ENCODE measurements at places on chromosomes 2 and 18.

- DNase-seq = no peak
These were observed 44.3 kb upstream of the SMIM21 start for GRCh38 chr18:75471850-75472249.

DNA sequence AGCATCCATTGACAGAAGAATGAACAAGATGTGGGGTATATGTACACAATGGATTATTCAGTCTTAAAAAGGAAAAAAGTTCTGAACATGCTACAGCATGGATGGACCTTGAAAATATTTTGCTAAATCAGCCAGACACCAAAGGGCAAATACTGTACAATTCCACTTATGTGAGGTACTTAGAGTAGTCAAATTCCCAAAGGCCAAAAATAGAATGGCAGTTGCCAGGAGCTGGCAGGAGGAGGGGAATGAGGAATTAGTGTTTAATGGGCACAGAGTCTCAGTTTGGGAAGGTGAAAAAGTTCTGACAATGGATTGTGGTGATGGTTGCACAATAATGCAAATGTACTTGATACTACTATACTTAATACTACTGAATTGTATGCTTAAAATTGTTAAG is 193.2 kb downstream of the MBD2 start:
- DNase-seq = no peak

- DNase-seq = no peak
These were observed 50.3 kb downstream of the INHBB start for GRCh38 chr2:120396013-120396860.

GRCh38 chr18:47873625-47874024 is 56.8 kb downstream of the SMAD2 start:
- no peak for DNase-seq

- no peak for DNase-seq
These were observed 48.4 kb downstream of the ATP8B1 start for GRCh38 chr18:57754577-57755338.

- no peak for DNase-seq
These were observed 73.6 kb downstream of the NPAS2 start for GRCh38 chr2:100893392-100894104.

GRCh38 chr18:62450175-62450545 is 72.7 kb upstream of the ZCCHC2 start:
- no peak for DNase-seq

DNA sequence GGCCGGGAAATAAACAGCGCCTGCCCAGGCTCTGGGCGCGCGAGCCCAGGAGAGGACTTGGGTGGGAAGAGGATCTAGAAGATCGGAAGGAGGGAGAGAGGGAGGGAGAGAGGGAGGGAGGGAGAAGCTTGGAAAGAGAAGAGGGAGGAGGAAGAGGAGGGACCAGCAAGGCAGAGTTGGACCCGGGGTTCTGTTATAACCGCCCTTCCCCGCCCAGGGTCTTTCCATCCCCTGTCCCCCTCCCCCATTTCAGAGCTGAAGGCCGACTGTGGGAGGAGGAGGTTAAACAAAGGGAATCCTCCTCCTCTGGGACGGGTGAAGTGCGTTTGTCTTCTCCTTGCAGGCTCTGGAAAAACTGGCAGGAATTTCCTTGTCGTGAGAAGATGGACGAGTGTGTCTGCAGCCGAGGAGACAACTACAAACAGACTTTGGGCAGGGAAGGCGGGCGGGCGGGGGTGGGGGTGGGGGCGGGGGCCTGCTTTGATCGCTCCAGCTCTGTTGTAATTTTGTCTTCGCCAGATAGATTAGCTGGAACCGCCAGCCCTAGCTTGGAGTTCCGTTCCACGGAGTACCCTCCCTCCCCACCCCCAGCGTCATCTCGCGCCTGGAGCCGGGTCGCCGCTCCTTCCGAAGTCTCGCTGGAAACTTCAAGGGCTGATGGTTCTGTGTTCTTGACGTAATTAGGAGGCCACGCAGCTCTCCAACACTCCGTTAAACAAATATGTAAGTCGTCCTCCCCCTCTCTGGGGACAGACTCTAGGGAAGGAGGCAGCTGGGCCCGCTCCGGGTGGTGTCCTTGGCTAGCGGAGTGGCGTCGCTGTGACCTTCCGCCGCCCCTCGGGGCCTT is 6.4 kb upstream of the SP9 start:
- no peak for DNase-seq

DNA sequence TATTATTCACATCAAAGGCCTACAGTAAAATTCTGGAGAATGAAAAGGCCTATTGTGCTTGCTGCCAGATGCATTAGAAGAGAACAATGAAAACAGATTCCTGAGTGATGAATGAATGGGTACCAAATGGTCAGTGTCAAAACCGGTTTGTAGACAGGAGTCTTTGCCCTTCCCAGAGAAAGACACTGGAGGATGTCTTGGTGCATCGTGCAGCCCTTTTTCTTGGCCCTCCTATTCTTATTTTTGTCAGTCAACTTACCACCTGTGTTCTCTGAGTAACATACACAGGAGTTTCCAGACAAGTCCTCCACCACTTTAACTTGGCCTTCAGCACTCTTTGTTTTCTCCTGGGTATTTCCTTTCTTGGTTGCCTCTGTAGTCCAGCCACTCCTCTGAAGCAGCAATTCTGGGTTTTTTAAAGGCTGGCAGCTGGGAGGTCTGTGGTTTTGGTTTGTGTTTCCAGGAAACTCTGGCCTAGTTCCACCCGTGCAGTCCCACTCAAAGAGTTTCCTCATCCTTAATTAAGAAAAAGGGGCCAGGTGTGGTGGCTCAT is 29.4 kb downstream of the PSTPIP2 start:
- no peak for DNase-seq

DNA sequence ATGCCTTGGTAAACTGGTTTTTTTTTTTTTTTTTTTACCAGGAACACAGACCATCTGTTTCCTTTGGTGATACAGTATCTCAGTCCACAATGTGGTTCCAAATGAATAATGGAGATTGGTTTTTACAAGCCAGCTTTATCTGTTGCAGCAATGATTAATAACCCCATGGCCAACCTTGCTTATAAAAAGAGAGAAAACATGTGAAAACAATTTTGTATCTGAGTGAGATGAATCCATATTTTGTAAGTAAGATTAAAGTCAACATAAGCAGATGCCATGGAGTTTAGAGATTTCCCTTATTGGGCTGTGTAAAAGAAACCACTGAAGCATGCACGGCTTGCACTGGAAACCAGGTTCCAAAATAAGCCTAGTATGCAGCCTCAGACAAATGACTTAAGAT is 108.6 kb upstream of the CNTNAP5 start:
- DNase-seq = no peak

DNA sequence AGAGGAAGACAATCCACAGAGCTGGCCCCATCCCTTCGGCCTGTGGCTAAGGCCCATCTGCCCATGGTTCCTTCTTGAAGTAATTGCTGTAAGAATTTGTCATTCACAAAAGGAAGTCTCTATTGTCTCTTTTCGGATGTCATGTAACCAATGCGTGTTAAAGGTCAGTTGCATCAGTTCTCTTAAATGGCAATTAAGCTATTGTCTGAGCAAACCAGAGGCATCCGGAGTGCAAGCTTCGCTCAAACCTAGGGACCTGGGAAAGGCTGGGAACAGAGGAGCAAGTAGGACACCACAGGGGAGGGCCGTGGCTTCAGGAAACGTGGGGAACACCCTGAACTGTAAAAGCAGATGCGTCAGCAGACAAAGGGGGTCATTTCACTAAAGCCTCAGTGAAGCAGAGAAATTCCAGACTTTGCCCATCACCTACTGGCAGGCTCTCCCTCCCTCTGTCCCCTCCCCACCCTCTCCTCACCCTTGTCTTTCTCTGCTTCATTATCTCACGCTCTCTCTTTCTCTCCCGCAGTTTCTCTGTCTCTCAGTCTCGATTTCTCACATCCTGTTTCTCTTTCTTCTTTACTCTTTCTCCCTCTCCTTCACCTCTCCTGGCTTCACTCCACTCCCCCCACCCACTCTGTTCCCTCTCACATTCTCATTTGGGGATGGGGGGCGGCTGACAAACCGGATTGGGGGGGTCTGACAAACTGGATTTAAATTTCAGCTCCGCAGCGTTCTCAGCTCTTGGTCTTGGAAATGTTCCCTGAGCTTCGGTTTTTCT is 204.6 kb upstream of the TNP1 start:
- no peak for DNase-seq

DNA sequence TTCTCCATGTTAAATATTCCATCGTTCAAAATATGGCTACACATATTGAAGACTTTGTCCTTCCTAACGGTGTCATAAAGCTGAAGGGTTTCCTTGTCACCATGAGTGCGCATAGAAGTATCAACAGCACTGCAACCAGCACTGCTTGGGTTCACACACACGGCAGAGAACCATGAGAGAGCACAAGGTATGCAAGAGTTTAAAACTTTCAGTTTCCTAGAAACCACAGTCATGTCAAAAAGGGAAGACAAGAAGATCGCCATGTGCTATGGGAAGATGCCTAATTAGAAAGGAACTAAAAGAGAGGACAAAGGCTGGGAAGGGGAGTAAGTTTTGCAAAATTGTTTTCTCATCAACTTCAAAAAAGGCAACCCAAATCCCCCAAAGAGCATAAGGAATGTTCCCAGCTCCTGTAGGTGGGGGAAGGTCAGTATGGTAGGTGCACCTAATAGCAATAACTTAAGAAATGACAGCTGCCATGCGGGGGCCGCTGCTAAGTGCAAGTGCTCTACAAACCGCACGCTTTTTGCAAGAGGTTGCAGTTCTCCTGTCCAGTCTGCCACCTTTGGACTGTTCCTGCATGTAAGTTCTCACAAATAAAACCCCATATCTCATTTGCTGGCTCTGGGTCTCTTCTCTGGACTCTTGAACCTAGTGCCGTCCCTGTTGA is 136.8 kb downstream of the TMEM163 start:
- DNase-seq = no peak

- no peak for DNase-seq
These were observed 40.6 kb upstream of the CSRNP3 start for GRCh38 chr2:165428926-165429325.

GRCh38 chr2:135022952-135023880 is 24.0 kb downstream of the MAP3K19 start:
- DNase-seq = no peak

DNA sequence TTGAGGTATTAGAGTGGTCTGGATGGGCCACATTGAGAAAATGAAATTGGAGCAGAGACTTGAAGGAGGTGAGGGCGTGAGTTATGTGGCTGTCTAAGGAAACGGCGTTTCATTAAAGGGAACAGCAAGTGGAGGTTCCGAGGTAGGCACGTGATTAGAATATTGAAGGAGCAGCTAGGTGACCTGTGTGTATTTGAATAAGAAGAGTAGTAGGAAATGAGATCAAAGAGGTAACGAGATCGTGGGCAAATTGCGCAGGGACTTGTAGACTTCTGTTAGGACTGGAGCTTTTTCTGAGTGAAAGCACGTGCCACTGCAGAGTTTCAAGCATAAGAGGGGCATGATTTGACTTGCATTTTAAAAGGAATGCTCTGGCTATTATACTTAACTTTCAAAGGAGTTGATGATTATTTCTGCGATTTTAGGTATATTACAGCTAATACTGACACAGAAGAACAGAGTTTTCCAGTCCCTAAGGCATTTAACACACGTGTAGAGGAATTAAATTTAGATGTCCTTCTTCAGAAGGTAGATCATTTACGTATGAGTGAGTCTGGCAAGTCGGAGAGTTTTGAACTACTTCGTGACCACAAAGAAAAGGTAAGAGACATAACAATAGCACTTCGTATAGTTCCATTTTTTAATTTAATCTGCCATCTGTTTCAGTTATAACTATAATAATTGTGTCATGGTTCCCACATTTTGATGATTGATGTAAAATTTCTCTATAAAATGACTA is 48.7 kb downstream of the RMDN2 start:
- DNase-seq = no peak
